SJSA1 (cell line): ENCODE measurements at places on chromosomes 3 and 15. TPM values are rescaled to one million over a fixed set of nuclear protein-coding genes. Genes with fewer than 3 reads are reported as not detected.

- H3K4me3 ChIP-seq: no peak overlapping the region
- H3K27me3 ChIP-seq: no peaks in the 10 kb centered on the region
- H3K36me3 ChIP-seq: no peaks in the 10 kb centered on the region
- no peak for DNase-seq
Observed at GRCh38 chr3:79329154-79329553, 438.6 kb downstream of the ROBO1 start.

Gene HES1
- total RNA-seq: 39.2 and 44.1 TPM in 2 replicates

Gene GALNT15
- 1.3 and 2.1 TPM in 2 replicates for total RNA-seq

DNA sequence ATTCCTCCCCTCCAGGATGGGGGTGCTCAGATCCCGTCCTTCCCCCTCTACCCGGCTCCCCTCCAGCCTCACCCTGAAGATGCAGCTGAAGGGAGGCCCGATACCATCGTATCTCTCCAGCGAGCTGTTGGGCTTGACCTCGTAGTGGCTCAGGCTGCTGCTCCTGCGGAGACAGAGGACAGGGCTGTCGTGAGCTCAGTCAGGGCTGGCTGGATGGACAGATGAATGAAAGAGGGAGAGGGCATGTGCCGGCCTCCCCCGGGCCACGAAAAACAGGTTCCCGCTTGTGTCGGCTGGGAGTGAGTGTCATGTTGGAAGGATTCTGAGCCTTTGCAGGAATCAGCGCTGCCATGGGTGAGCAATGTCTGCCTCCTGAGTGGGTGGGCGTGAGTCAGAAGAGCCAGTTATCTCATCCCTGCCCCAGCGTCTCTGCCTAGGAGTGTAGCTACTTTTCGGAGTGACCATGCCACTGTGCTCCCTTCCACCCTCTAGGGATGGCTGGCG lies 35.2 kb downstream of the FEM1B start:
- H3K4me1 ChIP-seq: peaks cover 13% of the 10 kb centered on the region
- H3K4me3 ChIP-seq: no peak overlapping the region
- no peak for DNase-seq
- no peak overlapping the region for H3K27ac ChIP-seq
- no peaks in the 10 kb centered on the region for H3K27me3 ChIP-seq
- H3K36me3 ChIP-seq: no peaks in the 10 kb centered on the region

Gene ALDH1L1
- not detected in 2 replicates for total RNA-seq

Gene JMJD7
- 7.1 and 9.4 TPM in 2 replicates for total RNA-seq

Gene MLF1
- total RNA-seq: 13.0 and 18.2 TPM in 2 replicates

GRCh38 chr15:31017311-31017710 lies 25.9 kb upstream of the MTMR10 start:
- no peaks in the 10 kb centered on the region for H3K36me3 ChIP-seq
- no peaks in the 10 kb centered on the region for H3K4me1 ChIP-seq
- H3K4me3 ChIP-seq: no peak overlapping the region

Gene AGTR1
- total RNA-seq: not detected in 2 replicates
